ENCODE measurements at places on chromosomes 12 and 14.

GRCh38 chr14:50800032-50800431 is 30.9 kb downstream of the NIN start:
- no peak for DNase-seq

DNA sequence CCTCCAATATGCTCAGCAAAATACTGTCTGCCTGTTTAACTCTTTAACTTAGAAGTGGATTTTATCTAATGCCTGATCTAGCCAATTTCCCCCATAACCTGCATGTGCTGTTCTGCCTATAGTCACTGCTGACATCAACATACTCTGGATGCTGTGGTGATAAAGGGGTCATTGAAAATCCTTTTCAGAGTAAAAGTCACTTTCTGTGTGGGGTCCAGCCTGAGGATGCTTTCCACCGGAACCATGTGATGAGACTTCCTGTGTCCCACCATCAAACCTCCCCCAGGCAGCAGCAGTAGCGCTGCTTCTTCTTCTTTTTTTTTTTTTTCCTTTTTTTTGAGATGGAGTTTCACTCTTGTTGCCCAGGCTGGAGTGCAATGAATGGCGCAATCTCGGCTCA is 607.0 kb downstream of the BCL11B start:
- DNase-seq = no peak

DNA sequence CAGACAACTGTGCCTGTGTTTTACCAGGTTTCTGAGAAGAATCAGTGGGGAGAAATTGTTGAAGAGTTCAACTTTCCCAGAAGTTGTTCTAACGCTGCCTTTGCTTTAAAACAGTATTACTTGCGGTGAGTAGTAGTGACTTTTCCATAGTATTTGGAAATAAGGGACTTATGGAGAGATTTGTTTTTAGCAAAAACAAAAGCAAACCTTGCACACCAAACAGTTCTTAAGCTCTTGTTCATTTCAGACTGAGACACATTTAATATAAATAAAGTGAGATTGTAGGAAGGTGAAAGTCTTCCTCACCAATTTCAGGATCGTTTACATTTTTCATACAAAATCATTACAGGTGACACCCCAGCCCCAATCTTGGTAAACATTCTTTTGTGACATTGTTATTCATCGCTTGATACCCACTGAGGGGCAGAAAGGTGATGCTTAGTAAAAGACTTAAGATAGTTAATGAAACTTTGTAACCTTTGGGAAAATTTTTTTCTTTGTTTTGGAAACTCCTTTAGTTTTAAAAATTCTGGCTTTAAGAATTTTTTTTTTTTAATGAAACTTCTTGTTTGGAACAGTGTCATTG is 1.8 kb downstream of the ARID2 start:
- DNase-seq = no peak

DNA sequence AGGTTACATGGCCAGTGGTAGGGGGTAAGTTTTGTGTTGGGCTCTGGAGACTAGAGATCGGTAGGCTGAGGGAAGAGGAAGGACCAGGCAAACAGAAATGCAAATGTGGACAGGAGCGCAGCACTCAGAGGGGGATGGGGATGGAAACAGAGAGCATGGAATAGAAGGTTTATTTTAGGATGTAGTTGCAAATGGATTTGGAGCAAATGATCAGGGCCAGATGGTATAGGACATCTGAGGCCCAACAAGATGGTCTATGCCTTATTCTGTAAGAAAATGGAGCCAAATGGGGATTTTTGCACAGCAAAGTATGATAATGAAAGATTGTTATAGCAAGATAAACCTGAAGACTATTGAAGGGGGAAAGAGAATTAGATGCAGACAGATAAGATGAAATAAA is 102.5 kb upstream of the PTPRB start:
- DNase-seq = no peak

GRCh38 chr12:131825146-131825892 is 2.9 kb upstream of the MMP17 start:
- DNase-seq = no peak

DNA sequence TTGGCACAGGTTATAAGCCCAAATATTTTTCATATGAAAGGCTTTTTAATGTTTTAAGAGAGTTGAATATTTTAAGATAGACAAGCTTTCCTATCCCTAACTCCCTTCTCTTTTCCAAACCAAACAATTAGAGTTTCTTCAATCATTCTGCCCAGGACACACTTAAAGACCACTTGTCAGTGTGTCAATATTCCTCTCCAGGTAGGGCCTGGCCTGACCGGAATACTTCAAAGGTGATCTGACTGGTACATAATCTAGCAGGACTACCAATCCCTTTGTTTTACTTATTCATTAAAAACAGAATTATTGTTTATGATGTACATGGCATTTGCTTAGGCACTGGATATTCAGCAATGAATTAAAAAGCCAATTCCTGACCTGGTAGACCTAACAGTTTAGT is 24.2 kb upstream of the SNRPF start:
- DNase-seq = no peak

DNA sequence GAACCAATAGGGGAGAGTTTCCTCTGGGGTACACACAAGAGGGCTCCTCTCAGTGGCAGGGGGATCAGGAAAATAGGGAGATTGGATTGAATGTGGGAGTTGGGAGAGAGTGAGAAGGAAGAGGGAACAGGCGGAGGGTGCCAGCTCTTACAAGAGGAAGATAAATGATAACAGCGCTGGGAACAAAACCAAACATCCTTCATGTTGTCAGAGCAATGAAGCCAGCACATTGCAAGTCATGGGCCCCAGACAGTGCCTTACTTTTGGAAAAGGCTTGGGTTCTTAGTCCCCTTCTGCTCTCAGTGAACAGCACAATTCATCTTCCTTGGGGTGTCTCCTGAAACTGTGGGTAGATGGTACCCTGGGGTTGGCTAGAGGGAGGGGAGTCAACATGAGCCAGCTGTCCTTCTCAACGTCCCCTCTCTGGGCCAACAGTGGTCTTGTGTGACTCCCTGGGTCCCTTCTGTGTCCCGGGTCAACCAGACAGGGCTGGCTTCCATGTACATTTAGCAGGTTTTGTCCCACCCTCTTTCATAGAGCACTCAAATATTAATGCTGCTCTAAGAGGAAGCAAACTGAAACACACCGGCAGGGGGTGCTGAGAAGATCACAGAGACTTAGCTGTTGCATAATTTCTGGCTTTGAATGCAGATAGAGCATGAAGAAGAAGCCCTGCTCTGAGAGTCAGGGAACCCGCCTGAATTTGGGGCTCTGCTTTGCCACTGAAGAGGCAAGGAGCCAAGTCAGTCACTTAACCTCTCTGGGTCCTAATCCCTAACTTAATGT is 138.5 kb downstream of the ESRRB start:
- DNase-seq = no peak

- no peak for DNase-seq
Measured at GRCh38 chr14:100450736-100451135, 127.6 kb downstream of the SLC25A47 start.

All from T-helper 1 cell (primary cell).